GM12865 (cell line): ENCODE measurements at places on chromosomes 2 and 18.

GRCh38 chr2:202064171-202064880, 8.7 kb upstream of the KIAA2012 start:
- no peak for DNase-seq

- DNase-seq: no peak
These were observed 74.4 kb downstream of the ANTXR1 start for GRCh38 chr2:69087211-69087911.

DNA sequence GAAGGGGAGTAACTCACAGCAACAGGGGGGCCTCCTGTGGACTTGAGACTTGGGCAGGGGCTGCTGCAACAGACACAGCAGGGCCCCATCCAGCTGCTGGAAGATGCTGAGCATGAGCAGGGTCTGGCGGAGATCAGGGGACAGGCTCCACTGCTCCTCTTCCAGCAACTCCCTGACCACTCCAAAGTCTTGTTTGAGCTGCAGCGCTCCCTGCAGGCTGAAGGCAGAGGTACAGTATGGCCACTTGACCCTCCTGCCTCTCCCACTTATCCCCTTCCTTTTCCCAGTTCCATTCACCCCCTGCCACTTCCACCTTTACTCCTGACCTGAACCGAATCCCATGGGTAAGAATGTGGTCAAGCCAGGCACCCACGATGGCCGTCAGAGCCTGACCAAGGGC, 2.4 kb upstream of the MRPL53 start:
- no peak for DNase-seq

DNA sequence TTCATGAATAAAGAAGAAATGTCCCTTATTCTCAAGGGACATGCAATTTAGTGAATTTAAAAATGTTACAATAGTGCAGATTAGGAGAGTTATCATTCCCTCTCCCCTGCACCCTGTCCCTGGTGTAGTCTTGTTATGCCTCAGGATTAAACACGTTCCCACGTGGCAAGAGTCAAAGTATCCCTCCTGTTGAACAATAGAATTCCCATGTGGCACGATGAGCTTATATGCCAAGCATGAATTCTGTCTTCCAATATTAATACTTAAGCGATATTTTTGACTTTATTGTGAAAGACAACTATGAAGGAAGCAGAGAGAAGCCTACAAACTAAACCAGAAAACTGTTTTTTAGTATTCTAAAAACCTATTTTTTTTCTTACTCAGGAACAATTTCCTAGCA, 36.7 kb upstream of the SPAG16 start:
- DNase-seq: no peak

GRCh38 chr18:62950246-62950645, 234.9 kb downstream of the PHLPP1 start:
- DNase-seq: no peak

DNA sequence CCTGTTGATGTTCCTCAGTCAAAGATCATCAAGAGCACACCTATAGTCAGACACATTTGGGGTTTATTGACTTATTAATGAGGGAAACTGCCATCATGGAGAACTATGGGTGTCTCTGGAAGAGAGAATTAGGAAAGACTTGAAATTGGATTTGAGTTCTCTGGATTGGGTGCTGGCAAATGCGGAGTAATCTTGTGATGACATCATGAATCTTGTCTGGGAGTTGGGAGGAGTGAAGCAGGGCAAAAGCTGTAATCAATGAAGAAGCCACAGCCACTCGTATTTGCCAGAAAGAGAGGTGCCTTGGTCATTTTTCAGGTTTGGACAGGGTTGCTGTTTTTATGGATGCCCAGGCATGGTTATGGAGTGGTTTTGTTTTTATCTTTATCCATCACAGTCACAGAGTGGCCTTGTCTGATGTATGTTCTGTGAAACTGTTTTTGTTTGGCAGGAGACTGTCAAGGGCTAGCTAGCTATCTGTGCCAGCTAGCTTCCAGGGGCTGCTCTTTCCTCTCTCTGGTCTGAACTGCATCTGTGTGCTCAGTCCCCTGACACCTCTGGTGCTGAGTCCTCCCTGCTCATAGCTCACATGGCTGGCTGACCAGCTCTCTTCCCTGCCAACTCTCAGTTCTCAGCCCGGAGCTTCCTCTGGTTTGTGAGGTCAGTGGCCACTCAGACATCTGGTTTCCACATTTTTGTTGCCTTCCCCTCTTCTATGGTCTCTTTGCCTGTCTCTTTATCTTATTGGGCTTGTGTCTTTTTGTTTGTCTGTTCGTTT, 193.4 kb upstream of the RMP24 start:
- no peak for DNase-seq
